Skin of body (tissue), 3 donors: ENCODE measurements at places on chromosomes 13 and 19. TPM values are rescaled to one million over a fixed set of nuclear protein-coding genes. Genes with fewer than 3 reads are reported as not detected.

Gene NFIX
- 75.5 TPM for total RNA-seq

Gene C2CD4C
- 0.49 TPM for total RNA-seq

Gene ZNF155
- total RNA-seq: 8.4 TPM

Gene SYNGR4
- total RNA-seq: not detected

Gene MEDAG
- 3.6 TPM for total RNA-seq

Gene ZNF546
- total RNA-seq: 3.6 TPM

Gene STARD13
- 38.7 TPM for total RNA-seq

Gene SBSN
- total RNA-seq: 197 TPM

Gene GRIK5
- 1.8 TPM for total RNA-seq

Gene ARGLU1
- total RNA-seq: 90.9 TPM

Gene ZNF599
- total RNA-seq: 3.8 TPM
